ENCODE measurements at places on chromosomes 5 and 9.

DNA sequence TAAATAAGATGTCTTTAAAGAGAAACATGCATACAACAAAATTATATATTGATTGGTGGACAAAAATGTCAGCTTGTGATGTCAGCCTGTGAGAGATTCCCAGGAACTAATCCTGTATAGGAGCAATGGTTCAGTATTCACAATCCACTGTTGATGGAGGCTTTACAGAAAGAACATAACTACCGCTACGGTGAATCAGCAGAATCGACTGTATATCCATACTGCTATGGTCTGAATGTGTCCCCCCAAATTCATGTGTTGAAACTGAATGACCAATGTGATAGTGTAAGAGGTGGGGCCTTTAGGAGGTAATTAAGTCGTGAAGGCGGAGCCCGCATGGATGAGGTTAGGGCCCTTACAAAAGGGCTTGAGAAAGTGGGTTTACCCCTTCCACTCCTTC lies 40.4 kb upstream of the TBC1D2 start:
- DNase-seq, result no peak

GRCh38 chr5:8538821-8539220 lies 669.9 kb downstream of the MTRR start:
- no peak for DNase-seq

DNA sequence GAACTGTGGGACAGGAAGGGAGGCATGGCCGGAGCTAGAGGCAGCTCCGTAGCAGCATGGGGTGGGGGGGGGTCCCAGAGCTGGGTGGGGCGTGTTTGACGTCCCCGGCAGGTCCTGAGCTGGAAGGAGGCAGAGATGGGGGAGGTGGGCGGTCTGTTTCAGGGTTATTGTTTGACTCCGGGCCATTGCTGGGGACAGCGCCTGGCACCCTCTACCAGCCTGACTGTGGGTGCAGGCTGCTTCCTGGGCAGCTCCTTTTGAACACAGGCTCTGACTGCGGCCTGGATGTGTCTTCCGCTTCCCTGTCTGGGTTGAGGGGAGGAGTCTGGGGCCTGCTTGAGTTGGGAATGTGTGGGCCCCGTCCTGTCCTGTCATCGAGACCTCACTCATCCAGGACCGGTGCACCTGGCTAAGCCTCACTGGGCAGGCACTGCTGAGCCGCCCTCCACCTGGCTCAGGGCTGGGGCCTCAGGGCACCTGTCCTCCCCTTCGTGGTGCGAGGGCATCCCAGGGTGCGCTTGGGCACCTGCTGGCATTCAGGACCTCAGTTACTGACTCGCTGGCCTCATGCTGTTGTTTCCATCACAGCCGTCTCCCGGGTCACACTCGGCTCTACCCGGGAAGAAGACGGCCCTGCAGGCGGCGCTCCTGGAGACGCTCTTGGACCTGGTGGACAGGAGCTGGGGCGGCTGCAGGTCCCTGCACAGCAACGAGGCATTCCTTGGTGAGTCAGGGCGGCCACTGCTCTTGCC lies 26.5 kb downstream of the CEP72 start:
- DNase-seq, result no peak

DNA sequence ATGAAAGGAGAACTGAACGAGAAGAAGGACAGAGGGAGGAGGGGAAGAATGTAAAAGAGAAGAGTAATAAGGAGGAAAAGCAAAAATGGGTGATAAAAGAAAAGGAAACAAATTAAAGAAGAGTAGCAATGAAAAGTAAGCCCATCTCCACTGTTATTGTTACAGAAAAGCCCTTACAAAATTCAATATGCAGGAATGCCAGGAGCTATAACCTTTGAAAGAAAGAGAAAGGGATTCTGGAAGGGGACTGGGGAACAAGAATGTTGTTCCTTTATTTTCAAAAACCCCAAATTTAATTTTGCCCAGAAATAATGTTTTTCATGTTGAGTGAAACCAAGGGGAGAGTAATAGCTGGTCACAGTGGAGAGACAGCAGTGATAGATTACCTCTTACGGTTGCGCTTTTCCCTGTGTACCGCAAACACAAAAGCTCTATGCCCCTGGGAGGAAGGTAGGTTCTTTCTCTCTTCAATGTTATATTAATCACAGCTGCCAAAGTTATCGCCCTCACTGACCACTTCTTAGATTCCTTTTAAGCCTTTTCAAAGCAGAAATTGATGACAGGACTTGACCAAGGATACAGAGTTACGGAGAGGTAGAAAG lies 86.7 kb downstream of the BRINP1 start:
- no peak for DNase-seq

DNA sequence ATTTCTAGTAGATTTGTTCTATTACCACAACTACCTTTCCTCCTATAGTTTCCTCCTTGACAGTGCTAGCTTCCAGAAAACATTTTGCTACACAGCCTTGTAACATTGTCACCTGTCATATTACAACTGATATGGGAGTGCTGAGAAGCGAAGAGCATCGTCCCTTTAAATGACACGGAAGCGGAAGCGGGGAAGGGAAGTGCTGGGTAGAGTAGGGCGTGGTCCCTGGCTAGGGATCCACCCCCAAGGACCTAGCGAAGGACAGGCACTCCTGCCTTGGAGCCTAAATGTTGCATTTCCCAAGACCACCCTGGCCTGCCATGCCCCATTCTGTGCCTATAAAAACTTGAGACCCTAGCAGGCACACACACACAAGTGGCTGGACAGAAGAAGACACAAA lies 57.4 kb upstream of the RANBP6 start:
- DNase-seq, result no peak

DNA sequence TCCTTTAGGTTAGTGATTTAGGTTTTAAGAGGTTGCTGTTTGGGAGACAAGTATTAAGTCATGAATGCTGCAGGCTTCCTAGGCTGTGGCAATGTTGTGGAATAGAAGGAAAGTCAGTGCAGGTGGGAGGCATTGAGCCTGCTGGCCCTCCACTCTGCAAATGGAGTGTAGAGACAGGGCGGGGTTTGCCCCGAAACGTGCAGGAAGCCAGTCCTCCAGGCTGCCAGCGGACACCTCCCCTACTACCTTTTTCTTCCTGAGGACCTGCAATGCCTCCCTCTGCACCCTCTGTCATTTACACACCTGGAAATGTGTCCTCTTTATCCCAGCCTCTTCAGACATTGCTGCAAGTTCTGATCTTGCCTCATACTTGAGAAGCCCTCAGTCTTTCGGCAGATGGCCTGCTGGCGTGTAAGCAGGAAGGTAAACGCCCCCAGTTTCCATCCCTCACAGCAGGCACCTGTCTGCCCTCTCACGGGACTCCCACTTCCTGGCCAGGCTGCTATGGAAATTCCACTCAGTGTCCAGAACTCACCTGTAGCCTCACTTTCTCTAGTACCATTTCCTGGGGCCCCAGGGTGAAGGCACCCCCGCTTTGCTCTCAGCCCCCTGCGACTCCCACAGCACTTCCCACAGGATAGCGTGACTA lies 81.6 kb upstream of the BOD1 start:
- no peak for DNase-seq

DNA sequence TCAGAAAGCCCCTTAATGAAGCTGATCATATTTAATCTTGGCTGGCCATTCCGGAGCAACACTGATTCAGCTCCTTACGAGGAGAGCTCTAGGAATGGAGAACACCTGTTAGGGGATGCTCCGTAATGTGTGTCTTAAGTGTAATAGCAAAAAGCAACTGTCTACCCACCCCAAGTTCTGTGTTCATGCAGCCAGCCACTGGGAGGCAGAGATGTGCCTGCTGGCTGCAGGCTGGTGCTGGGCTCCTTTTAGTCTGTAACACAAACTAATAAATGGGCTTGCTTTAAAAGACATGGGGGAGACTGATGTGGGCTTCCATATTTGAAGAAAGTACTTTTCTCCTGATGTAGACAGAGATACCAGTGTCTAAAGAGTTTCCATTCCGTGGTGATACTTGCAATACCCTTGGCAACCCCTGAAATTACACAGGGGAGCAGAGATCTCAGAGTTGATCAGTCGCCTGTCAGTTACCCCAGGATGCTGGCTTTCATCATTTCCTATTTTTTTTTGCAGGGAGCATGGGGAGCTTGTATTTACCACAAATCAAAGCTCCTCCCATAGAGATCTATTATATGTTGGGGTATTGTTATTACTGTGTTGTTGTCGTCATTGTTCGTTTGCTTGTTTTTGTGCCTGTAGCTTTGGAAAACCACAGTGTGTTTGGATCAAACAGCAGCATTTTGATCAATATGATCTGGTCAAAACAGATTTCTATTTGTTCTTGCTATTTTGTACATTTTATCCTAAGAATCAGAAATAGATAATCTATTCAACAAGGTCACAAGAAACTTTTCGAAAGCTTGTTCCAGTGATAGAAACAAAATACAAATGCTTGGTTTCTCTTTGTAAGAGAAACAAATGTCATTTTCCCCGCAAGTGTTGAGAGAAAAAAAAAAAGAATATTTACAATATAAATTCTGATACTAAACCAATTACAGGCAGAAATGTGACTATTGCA lies 65.8 kb downstream of the MTX3 start:
- DNase-seq, result peak; percentile 27

- no peak for DNase-seq
Measured at GRCh38 chr5:171952021-171952420, 54.4 kb downstream of the FBXW11 start.

DNA sequence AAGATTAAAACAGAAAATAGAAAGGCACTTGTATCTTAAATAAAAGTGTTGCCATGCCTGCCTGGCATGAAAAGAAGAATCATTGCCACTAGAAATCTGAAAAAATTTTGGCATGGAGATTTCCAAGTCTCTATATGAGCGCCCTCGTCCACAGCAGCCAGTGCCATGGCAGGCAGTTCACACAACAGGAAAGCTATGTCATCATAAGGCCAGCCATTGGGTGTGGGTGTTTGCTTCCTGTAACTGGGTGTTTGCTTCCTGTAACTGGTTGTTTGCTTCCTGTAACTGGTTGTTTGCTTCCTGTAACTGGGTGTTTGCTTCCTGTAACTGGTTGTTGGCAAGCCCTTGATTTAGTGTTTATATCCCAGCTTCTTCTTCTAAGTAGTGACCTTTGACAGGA lies 446.7 kb downstream of the IRX1 start:
- peak; percentile 21 for DNase-seq

DNA sequence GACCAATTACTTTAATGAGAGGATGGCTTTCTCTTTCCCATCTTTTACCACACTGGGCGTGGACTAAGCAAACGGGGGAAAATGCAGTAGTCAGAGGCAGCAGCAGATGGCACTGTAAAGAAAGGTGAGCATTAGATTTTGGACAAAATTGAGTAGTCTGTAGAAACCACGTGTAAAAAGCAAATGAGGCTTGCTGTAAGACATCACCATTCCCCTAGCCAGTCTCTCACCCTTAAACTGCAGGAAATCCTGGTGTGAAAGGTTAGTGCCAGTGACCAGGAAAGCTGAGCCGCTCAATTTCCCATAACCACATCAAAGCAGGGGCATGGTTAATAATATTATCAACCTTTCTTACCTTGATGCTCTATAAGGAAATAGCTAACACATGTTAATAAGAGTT lies 31.8 kb downstream of the SPATA31C2 start:
- peak; percentile 13 for DNase-seq

- DNase-seq, result no peak
Measured at GRCh38 chr5:2886531-2886930, 135.1 kb upstream of the IRX2 start.

- no peak for DNase-seq
Measured at GRCh38 chr9:124860582-124861341, 995 bp downstream of the RPL35 start.

- peak; percentile 45 for DNase-seq
Measured at GRCh38 chr5:66174338-66174737, 30.2 kb downstream of the SREK1 start.

DNA sequence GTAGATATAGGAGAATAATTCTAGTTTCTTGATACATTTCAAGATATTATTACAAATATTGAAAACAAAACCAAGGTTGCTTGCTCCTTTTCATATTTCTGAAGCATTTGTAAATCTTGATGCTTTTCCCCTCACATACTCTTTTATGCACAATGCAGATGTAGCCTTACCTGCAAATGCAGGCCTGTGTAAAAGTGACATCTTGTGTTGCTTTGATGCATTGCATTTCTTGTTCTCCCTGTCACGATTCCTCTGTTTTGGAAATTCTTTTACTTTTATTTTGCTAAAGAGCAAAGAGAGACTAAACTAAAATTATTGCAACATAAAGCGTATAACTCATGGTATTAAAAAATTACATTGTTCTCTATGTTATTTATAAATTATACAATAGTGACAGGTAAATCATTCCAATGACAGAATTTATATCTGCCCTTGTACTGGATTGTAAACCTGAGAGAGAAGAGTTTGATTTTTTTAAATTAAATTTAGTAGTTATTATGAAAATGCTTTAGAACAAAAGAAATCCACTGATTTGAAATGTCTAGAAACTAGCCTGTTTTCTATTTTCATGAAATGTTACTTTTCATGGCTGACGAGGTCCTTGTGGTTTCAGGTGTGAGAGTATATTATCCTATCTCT lies 970.0 kb downstream of the MAT2B start:
- DNase-seq, result peak; percentile 30

GRCh38 chr9:118366228-118366627 lies 662.0 kb downstream of the TLR4 start:
- no peak for DNase-seq

GRCh38 chr5:102833146-102833545 lies 78.0 kb downstream of the PAM start:
- no peak for DNase-seq

- no peak for DNase-seq
Measured at GRCh38 chr9:104808035-104808614, 44.2 kb downstream of the NIPSNAP3B start.

DNA sequence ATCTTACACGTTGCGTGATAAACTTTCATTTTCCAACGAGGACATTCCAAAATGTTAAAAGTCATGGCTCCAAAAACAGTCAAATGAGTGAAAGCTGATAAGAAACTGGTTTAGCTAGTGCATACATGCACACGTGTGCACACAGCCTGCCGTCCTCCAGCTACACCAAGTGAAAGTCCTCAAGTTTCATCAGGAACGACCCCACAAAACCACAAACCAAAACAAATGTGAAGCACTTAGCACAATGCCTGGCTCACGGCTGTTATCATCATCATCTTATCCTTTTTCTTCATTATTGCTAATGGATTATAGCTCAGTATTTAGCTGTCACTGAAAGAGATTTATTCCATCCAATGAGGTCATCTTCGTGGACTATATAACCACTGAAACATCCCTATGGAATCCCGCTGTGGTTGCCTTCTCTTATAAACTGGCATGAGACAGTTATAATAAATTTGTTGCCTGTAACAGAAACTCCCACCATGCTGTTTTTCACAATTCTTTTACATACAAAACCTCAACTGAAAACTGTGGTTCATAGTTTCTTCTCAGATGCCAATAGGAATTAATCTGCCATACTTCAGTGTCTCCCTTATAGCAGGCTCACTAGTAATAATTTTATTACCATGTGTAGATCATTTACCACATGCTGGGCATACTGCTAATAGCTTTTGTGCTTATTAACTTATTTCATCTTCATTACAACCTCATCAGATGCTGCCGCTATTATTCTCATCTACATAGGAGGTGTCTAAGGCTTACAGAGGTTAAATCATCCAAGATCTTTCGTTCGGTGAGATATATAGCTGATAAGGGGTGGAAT lies 56.1 kb downstream of the SAXO1 start:
- no peak for DNase-seq
